T47D (cell line): ENCODE measurements at places on chromosomes 16 and 17.

GRCh38 chr16:54344646-54345630 is 58.4 kb upstream of the IRX3 start:
- no peak for DNase-seq

DNA sequence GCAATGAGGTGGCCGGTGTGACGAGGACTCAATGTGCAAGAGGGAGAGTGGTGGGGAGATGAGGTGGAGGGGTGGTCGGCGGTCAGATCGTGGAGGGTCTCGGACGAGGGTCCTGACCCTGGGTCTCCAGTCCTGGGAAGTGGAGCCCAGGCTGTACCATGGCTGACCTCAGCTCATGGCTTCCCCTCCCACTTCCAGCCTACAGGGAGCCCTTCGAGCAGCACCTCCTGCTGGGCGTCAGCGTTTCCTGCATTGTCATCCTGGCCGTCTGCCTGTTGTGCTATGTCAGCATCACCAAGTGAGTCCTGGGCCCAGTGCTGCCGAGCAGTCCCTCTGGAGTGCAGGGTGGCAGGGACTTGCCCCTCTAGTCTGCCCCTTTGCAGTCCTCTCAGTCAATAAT is 41.8 kb downstream of the IL4R start:
- DNase-seq: peak; percentile 46

DNA sequence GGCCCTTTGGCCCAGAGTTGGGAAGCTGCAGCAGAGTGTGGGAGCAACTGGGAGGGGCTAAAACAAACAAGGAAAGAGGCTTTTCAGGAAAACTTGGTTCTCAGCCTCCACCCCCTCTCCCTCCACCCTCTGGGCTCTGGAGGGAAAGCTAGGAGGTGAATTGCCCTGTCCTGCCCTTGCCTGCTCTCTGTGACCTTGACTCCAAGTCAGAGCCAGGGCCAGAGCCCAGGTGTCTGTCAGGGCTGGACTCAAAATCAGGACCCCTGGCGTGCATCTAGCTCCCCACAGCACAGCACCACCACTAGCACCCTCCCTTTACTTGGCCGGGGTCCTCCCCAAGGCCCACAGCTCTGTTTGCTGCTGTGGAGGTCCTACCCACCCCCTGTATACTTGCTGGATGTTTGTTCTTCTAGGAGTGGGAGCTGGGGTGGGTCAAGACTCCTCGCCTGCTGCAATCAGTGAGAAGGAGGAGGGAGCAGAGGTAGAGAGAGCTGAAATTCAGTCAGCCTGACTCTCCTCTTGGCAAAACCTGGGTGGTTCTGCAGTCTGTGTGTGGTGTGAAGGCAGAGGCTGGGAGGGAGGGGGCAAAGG is 2.8 kb upstream of the NR1D1 start:
- no peak for DNase-seq

DNA sequence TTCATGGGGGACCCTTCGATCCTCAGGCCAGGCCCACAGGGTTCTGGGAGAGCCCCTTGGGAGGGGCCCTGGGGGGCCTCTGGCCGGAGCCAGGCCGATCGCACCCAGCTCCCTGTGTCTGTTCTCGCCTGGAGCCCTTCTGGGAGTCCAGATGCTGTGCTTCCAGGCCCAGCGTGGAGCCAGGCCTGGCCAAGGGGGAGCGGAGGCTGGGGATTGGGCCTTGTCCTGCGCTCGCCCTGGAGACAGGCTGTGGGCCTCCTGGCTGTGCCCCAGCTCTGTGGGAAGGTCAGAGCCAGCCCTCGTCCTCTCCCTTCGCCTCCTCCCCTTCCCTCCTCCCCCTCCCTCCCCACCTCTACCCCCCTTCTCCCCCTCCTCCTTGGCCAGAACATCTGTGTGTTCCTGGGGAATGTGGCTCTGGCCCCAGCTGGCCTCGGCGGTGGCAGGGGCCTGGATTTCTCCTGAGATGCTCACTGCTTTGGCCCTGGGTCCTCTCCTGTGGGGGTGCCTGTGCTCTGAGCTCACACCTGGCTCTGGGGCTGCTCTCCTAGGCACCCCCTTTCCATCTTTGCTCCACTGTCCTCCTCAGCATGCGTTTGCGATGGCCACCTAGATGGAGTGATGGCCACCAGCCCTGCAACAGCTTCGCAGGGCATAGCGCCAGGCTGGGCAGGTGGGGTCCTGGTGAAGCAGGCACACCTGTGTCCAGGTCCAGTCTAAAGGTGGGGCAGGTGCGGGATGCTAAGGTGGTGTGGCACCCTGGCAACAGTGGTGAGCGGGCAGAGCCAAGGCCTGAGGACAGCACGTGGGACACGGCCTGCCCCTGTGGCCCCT is 90.6 kb upstream of the CIBAR2 start:
- no peak for DNase-seq

- peak; percentile 81 for DNase-seq
Observed at GRCh38 chr17:41666708-41667279, 21.9 kb upstream of the EIF1 start.

GRCh38 chr16:47304563-47304962 is 156.3 kb downstream of the ITFG1 start:
- no peak for DNase-seq

DNA sequence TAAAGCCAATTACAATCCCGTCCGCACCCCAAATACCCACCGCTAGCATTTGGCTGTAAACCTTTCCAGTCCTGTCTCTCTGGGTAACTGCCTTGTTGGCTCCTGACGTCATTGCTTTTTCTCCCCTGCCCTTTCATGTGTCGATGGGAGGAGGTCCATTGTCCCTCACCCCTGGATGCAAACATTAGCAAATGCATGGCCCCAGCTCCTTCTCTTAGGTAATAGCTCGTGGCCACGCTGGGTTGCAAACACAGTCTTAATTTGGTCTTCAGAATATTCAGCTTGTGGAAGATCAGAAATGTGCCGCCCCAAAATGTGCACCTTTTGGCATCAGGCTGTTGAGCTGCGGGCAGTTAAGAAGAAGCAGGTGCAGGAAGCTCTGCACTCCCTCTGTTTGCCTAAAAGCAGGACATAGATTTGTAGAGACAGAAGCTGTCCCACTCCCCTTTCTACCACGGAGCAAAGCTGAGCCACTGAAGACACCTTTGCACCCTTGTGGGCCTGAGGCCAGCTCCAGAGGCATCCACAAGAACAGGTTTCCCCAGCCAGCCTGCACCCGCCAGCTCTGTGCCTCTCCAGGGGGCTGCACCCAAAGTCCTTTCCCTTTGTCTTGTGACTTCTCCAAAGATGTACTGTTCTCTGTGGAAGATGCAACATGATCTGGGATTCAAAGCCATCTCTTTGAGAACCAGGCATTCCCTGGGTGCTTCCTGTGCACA is 127.3 kb downstream of the MGAT5B start:
- no peak for DNase-seq

GRCh38 chr17:59342681-59343131 is 11.3 kb downstream of the YPEL2 start:
- DNase-seq: no peak

DNA sequence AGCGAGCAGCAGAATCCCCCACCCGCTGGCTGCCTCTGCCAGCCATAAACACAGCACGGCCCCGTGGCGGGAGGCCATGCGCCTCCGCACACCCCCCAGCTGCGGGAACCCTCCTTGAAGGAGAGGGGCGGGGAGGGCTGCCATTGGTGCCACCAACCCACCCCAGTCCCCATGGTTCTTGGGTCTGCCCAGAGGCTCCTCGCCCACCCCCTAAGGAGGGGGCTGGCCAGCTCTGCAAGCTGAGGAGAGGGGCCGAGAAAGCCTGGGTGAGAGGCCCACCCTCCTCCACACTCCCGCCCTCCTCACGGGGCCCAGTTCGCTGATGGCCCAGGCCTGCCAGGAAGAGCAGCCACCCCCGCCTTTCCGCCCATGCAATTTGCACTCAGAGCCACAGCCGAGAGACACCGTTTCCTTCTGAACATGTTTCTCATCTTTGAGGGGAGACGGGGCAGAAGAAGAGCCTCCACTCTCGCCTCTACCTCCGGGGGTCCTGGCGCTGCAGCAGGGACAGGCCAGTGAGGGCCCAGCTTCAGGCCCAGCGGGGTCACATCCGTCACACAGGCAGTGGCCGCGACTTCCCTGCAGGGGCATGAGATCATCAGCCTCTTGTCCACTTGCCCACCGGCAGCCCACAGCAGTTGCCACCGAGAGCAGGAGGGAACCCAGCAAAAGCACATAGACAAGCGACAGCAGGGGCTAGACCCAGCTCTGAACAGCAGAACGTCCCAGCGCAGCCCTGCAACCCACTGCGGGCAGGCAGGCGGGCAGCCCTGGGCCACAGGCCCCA is 23.0 kb downstream of the KATNB1 start:
- no peak for DNase-seq

DNA sequence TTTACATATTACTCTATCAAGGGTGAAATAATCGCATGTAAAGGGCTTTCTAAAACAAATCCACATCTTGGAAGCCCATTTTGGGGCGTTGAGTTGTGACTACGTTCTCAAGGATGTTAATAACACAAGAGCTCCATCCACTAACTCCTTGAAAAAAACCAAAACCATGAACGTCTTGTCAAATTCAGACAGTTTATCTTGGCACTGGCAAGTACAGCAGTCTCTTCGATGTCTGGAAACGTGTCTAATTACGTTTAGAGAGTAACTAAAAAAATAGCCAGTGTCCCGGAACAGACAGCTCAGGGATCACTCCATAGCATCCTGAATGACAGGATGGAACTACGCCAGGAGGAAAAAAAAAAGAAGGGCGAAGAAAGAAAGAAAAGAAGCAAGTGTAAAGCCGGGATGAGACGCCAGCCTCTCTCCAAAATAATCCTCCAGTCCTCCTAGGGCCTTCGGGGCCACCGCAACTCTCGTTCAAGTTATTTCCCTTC is 954 bp downstream of the MYO1D start:
- DNase-seq: no peak

- no peak for DNase-seq
Observed at GRCh38 chr17:1588821-1589585, 26.4 kb upstream of the PITPNA start.

GRCh38 chr17:48970224-48970623 is 1.8 kb upstream of the GIP start:
- DNase-seq: no peak

- no peak for DNase-seq
Observed at GRCh38 chr16:19598805-19599510, 43.5 kb downstream of the VPS35L start.

DNA sequence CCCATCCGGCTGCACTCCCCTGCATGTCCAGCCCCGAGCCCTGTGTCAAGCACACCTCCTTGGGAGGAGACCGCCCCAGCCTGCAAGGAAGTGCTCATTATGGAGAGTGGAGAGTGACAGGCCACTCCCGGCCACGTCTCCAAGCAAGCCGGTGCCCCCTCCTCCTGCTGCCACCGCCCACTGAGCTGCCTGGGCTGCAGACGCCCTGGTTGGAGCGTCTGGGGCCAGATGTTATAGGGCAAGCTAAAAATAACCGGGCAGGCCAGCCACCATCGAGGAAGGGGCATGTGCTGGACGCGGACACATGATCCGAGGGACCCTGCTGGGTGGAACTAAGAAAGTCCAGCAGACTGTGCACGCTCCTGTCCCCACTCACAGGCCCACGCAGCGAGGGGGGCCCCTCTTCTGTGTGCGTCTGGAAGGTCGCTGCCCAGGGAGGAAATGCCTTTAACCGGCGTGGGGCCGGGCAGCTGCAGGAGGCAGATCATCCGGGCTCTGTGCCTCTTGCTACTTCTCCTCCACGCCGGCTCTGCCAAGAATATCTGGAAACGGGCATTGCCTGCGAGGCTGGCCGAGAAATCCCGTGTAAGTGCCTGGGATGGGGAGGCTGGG is at the start of gene WFDC1:
Gene WFDC1, plus strand, starts transcription at position 348 of the 612 bp plus-strand sequence. Its CDS starts 94 bp downstream, at position 442.
- no peak for DNase-seq

DNA sequence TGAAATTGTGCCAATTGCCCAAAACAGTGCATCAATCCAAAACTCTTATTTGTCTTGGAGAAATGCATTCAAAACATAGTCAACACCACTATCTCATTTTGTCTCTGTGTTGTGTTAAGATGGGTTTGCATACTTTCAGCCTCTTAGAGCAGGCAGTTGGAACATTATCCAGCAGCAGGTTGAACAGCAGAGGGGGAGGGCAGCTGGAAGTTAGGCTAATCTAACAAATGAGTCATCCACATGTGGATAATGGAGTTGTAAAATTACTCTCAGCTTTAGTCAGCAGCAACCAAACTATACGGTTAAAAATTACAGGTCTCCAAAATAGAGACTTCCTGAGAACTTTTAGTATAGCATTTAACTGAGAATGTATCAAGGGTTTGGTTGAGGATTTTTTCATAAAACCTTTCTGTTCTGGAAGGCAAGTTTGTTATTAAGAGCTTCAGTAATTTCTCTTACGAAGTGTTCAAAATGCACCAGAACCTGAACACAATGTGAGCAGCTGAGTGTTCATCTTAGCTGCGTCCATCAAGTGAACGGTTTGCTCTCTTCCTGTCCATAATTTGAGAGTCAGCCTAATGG is 46.3 kb downstream of the PRKCA start:
- DNase-seq: no peak

- DNase-seq: peak; percentile 83
Observed at GRCh38 chr16:84737192-84738011, 37.6 kb downstream of the USP10 start.

GRCh38 chr16:50841081-50841886 is 99.4 kb downstream of the CYLD start:
- no peak for DNase-seq

DNA sequence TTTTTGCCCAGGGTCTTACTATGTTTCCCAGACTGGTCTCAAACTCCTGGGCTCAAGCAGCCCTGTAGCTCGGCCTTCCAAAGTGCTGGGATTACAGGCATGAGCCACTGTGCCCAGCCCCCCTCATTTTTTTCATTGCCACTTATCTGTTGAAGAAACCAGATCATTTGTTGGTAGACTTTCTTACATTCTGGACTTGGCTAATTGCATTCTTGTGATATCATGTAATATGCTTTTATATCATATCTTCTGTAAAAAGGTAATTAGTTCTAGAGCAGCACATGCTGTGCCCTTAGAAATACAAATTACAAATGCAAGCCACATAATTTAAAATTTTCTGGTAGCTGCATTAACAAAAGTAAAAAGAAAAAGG is 53.9 kb downstream of the PPM1E start:
- DNase-seq: no peak

DNA sequence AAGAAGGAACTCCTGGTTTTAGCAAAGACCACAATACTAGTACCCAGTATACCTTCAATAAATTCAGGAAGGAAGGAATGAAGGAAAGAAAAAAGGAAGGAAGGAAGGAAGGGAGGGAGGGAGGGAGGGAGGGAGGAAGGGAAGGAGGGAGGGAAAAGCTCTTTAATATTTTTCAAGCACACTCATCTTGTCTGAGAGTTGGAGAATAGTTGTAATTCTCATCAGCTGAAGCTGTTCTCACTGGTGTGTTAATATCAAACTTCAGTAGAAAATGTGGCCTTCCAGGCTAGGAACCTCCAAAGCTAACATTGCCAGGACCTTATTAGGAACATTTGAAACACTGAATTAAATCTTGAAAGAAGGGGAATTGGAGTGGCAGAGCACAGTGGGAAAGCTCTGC is 55.2 kb upstream of the CDH5 start:
- no peak for DNase-seq
